Stimulated activated CD8-positive, alpha-beta memory T cell treated with anti-CD3 and anti-CD28 coated beads, Interleukin-4, amount 100 ng/mL, for 1 hour (primary cell): ENCODE measurements at places on chromosomes 4 and X.

GRCh38 chr4:124713185-124713592 is 657 bp upstream of the ANKRD50 start:
- no peak for DNase-seq

DNA sequence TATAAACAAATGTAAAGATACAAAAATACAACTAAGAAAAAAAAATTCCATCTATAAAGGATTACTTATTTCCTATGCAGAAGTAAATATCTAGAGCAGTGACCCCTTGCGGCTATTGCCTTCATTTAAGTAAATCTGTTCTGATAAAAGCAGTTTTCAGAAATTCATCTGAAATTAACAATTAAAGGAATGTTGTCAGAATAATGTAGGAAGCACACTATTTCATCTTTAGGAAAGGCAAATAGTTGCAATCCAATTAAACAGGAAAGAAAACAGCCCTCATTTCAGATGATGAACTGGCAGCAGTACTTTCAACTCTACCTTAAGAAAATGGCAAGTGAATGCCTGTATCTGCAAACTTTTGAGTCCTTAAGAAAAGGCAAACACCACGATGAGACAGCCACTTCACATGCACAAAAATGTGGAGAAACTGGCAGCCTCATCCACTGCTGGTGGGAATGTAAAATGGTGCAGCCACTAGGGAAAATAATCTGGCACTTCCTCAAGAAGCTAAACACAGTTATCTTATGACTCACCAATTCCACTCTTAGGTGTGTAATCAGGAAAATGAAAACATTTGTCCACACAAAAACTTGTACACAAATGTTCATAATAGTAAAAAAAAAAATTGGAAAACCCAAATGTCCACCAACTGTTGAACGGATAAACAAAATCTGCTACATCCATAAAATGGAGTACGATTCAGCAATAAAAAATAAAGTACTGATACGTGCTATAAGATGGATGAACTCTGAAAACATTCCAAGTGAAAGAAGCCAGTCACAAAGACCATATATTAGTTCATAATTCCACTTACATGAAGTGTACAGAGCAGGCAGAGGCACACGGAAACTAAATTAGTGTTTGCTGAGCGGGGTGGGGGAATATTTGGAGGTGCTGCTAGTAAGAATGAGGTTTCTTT is 2.0 kb upstream of the THAP9 start:
- no peak for DNase-seq

GRCh38 chr4:139957986-139958738 is 195.8 kb downstream of the MAML3 start:
- DNase-seq = no peak

- no peak for DNase-seq
These were observed 47.4 kb downstream of the TMEM131L start for GRCh38 chr4:153513596-153513995.

GRCh38 chrX:116749943-116750342 is 287.2 kb upstream of the CT83 start:
- no peak for DNase-seq

DNA sequence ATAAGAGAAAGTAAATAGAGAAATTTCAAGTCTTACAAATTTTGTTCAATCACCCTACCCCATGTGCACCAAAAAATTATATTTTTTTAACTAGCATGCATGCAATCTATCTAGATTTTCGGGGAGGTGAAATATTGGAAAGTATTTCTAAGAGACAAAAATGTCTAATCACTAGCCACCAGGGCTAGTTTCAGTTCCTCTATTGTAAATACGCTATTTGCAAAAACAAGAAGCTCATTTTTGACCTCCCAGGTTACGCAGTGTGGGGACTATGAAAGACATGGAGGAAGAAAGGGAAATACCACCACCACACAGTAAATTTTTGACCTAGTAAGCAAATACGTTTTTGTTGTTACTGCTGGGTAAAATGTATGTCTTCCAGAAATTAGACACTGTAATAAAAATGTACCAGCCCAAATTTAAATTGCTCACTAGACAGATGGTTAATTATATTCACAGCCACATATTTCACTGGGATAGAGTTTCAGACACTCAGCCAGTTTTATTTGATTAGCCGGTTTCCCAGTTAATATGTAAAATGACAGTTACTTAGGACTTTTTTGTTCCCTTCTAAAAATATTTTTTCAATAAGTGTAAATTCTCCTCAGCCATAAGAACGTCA is 2.2 kb downstream of the NEXMIF start:
- no peak for DNase-seq

GRCh38 chr4:187603093-187604025 is 392.2 kb upstream of the ZFP42 start:
- no peak for DNase-seq

GRCh38 chr4:75069493-75070074 is 136.7 kb downstream of the PARM1 start:
- no peak for DNase-seq

- no peak for DNase-seq
These were observed 1.4 kb downstream of the ARHGEF6 start for GRCh38 chrX:136779346-136779781.

- no peak for DNase-seq
These were observed 312.5 kb upstream of the ANXA10 start for GRCh38 chr4:167779864-167780263.

- DNase-seq = no peak
These were observed 112.3 kb downstream of the KLHL8 start for GRCh38 chr4:87108142-87108546.

GRCh38 chr4:53557669-53558064 is 33.6 kb downstream of the LNX1 start:
- no peak for DNase-seq

GRCh38 chr4:78379991-78380729 is 171.4 kb upstream of the ANXA3 start:
- DNase-seq = no peak

GRCh38 chrX:68307769-68308168 is 125.5 kb downstream of the OPHN1 start:
- no peak for DNase-seq

DNA sequence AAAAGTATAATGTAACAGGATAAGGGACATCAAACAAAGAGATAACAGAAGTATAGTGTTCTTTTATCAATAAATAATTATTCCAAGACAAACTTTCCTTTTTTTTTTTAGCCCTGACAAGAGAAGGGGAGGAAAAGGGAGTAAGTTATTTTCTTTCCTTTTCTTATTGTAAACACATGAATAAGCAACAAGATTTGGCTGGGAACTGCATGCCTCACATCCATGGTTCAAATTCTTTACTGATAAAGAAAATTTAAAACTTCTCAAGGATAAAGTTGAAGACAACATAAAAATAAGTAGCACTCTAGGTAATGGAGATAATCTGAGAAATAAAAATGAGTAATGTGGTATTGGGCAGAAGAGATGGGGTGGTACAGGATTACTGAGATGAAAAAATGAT is 71.6 kb downstream of the NEK1 start:
- no peak for DNase-seq

DNA sequence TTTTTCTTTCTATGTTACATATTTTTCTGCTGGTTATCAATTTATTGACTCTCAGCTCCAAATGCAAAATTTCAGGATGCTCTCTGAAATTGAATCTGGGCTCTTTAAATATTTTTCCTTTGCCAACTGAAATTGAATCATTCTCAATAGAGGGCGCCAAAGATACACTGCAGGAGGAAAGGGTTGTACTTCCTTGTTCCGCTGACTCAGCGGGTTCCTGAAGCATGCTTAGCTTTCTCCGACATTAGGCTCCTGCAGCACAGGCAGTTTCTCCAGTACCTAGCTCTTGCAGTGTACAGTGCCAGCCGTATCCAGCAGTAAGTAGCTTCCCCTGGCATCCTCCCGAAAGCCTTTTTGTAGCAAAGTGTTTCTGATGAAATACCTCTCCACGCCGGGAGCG is 28.8 kb upstream of the CFAP47 start:
- DNase-seq = no peak

DNA sequence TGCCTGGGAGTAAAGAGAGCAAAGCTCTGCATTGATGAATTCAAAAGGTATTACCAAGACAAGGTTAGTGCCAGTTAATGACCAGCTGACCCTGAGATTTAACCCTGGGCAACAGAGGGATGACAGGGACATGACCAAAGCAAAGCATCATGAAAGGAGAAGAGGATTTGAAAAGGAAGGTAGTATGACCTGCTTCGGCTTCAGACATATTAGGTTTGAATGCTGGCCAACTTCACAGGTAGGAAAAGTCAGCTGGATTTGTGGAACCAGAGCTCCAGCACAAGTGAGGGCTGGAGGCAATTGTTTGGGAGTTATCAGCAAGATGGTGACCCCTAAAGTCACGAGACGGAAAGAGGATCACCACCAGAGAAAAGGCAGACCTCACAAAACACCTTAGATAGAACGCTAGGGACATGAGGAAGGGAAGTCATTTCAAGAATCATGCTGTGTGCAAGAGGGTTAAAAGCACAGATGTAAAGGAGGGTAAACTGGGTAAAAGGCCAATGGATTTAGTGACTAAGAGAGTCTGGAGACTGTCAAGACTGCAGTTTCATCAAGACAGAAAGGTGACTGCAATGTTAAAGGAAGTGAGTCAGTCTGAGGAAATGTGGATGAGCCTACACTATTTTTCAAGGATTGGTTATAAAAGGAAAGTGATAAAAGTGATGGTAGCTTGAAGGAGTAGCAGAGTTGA is 45.6 kb downstream of the SH3RF1 start:
- no peak for DNase-seq

DNA sequence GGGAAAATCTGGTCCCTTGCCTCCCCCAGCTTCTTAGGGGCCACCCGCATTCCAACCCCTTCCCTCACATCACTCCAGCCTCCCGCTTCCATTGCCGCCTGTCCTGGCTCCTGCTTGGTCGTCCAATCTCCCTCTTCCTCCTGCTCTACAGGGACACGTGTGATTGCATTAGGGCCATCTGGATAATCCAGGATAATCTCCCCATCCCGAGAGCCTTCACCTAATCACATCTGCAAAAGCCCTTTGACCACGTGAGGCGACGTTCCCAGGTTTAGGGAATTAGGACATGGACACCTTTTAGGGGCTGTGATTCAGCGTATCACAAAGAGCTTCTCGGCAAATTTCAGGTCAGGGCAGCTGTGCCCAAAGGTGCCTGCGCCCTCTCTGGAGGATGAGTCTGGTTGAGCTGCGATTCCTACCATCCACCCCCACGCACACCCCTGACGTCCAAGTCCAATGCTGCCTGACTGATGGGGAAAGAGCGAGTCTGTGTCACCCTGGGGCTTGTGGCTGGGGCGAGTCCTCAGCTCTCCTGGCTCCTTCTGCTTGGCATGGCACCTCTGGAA is 104.6 kb downstream of the PSAPL1 start:
- no peak for DNase-seq

DNA sequence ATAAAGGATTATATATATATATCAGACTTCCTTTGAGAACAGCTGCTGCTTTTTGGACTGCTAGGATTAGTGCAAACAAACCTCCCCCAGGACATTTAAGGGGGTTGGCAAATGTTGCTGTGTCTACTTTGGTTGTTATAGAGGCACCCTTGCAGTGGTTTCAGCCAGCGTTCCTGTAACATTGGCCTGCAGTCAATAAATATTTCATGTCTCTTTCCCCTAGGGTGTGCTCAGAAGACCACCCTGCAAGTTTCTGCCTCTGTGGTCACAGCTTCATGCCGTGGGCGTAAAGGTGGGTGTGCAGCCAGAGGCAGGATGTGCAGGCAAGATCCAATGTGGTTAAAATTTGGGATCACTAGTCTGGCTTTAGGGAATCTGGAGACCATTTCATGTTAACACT is 28.9 kb downstream of the FGF5 start:
- no peak for DNase-seq

DNA sequence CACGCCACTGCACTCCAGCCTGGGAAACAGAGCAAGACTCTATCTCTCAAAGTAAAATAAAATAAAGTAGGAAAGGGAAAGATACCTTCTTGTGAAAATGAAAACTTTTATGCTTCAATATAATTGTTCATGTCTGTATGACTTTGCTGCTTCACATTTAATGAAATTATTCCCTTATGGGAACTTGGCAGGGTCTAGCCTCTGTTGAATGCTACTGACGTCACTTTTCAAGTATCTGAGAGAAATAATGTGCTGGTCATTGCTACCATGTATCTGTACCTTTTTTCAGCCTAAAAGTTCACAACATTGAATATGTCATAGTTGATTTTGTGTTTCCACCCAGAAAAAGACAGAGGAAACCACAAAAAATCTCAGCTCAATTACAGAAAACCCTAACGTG is 65.2 kb downstream of the PRDM5 start:
- DNase-seq = no peak

- no peak for DNase-seq
These were observed 219.8 kb downstream of the TLL1 start for GRCh38 chr4:166092797-166093290.

DNA sequence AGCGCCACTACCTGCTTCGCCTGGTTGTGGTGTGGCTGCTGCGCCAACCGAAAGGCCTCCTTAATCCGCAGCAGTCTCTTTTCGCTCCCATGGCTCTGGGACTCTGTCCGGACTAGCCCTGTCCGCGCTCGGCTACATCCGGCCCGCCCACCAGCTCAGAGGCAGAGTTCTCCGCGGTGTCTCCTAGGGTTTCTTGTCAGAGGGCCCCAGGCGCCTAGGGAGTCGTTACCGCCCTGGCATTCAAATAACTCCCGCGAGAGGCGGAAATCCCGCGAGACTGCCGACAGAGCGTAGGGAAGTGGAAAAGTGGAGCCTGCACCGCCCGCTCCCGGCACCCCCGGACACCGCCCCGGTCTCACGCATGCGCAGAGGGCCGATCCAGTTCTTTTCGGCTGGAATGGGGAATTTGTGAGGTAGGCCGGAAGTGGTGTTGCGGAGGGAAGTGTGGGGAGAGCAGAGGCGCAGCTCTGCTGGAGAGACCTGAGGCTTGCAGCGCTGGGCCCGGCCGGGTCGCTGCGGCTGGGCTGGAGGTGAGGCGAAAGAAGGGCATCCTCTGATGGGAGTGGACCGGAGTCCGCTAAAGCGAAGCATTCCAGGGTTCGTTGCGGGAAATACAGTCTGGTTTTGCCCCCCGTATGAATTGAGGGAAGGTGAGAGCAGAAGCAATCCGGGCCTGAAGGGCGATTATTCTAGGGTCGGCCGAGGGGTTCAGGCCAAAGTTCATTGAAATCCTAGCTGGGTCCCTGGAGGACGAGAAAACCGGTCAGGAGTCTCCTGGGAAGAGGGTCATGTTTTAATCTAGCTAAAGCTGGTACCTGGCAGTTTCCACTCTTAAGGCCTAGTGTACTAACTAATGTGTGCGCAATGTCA is at the start of gene FAM200B:
Gene FAM200B (plus strand): TSS at position 456 of the 870 bp plus-strand sequence. CDS start 5,151 bp downstream, outside the sequence.
- peak; percentile 97 for DNase-seq

DNA sequence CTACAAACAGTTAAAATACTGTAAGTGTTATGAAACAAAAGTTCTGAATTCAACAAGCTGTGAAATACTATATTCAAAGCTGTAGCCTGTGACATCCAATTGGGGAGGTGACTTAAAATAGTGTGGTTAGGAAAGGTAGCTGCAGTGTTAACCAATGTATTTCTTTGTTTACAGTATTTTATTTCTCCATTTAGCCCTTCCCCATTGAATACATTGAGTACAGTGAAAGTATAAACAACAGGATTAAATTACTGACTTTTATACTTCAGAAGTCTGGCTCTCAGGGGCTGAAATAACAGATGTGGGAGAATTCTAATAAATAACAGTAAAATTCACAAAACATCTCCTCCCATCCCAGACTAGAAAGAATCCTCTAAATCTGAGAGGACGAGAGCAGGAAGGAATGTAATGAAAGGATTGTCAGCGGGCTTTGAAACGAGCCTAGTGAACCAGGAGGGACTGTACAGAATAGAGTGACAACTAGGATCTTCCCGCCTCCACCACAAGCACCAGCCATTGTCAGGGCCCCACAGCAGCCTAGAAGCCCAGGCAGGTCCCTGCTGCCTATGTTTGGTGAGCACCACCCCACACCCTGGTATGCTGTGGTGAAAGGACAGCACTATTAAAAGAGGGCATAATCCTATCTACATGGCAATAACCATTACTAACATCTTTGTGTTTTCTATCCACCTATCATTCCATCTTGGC is 73.7 kb downstream of the SPCS3 start:
- DNase-seq = no peak
